ENCODE measurements at places on chromosomes 16 and 17.

- DNase-seq: no peak
- H3K27ac ChIP-seq: no peak overlapping the region
- no peaks in the 10 kb centered on the region for H3K36me3 ChIP-seq
- H3K4me1 ChIP-seq: peaks cover 25% of the 10 kb centered on the region
Observed at GRCh38 chr16:1287982-1288670, 21.3 kb upstream of the UBE2I start.

GRCh38 chr17:57823469-57824401, 26.1 kb downstream of the MRPS23 start:
- no peaks in the 10 kb centered on the region for H3K27me3 ChIP-seq
- H3K4me1 ChIP-seq: no peaks in the 10 kb centered on the region
- DNase-seq: no peak
- no peaks in the 10 kb centered on the region for H3K36me3 ChIP-seq
- no peak overlapping the region for H3K4me3 ChIP-seq

DNA sequence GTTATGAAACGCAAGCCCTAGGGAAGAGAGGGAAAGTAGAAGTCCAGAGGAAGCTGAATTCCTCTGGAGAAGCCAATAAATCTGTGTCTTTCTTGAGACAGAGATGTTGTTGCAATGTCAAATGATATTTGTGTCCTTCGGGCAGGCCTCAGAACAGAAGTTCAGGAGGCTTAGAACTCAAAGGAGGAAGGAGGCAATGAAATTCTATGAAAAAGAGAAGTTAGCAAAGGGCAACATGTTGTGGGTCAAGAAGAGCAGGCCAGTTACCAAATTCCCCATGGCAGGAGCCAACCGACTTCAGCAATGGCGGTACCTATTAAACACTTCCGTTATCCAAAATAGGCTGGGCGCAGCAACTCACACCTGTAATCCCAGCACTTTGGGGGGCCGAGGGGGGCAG, 109.0 kb upstream of the DHX40 start:
- H3K4me3 ChIP-seq: no peak overlapping the region
- H3K27ac ChIP-seq: no peak overlapping the region
- no peak for DNase-seq
- no peaks in the 10 kb centered on the region for H3K4me1 ChIP-seq

DNA sequence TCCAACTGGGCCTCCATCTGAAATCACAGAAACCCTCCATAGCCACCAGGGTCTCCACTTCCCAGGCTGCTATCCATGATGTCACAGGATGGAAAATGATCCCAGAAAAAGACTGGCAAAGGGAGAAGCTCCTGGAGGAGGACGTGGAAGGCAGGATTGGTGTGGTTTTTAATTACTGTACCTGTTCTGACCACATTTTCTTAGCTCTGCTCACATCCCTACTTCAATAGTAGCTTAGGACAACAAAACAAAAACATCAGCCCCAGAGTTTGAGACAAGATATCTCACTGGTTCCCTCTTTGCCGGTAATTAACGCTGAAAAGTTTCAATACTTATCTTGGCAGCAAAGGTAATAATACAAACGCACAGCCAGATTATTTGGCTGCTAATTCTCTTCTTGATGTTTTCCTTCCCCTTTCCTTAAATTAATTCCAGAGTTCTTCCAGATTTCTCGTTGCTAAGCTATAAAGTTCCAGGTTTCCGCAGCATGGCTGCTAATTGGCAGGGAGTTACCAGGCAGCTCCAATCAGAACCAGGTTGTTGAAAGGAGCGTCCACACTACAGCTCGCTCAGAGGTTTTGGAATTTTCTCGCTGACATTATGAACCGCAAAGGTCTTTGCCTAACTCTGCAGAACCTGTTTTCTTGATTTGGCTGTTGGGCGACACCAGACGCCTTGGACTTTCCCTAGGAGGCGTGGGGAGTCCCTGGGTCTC, 263.4 kb downstream of the MRTFB start:
- H3K27ac ChIP-seq: no peak overlapping the region
- no peak for DNase-seq
- no peak overlapping the region for H3K4me3 ChIP-seq

DNA sequence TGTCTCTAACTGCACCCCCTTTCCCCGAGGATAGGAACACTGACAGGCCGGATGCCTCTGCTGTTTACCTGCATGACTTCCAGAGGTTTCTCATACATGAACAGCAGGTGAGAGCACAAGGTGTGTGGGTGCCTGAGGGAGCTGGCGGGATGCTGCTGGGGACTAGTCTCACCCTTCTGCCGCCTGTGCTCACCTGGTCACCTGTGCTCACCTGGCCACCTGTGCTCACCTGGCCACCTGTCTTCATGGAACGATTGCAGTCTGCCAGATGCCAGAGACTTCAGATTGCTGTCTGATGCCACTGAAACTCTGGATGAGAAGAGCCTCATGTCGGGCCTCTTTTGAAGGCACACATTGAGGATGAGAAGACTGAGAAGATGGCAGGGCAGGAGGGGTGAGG, 104.1 kb downstream of the PLCG2 start:
- peaks cover 1% of the 10 kb centered on the region for H3K36me3 ChIP-seq
- H3K4me3 ChIP-seq: no peak overlapping the region
- peaks cover 6% of the 10 kb centered on the region for H3K4me1 ChIP-seq
- no peak for DNase-seq
- no peak overlapping the region for H3K27ac ChIP-seq
- H3K27me3 ChIP-seq: no peaks in the 10 kb centered on the region

Data from liver (tissue), 10 donors.